ENCODE measurements at places on chromosomes 12 and 14. TPM values are rescaled to one million over a fixed set of nuclear protein-coding genes. Genes with fewer than 3 reads are reported as not detected.

Gene TAS2R13
- not detected for total RNA-seq

Gene GPR137C
- total RNA-seq = 0.06 TPM

Gene TAS2R43
- total RNA-seq = not detected

Gene LUM
- 0.29 TPM for total RNA-seq

Gene P2RX2
- not detected for total RNA-seq

Gene VRTN
- total RNA-seq = not detected

Gene LALBA
- not detected for total RNA-seq

Gene ANO4
- total RNA-seq = not detected

Gene PAPOLA
- 102 TPM for total RNA-seq

Gene FGF23
- total RNA-seq = not detected

Gene A2M
- 0.11 TPM for total RNA-seq
